ENCODE measurements at places on chromosomes 6 and 20.

GRCh38 chr6:73728548-73729205 lies 32.7 kb downstream of the CD109 start:
- DNase-seq, result no peak

- no peak for DNase-seq
Observed at GRCh38 chr20:14341801-14342200, 4.4 kb upstream of the FLRT3 start.

DNA sequence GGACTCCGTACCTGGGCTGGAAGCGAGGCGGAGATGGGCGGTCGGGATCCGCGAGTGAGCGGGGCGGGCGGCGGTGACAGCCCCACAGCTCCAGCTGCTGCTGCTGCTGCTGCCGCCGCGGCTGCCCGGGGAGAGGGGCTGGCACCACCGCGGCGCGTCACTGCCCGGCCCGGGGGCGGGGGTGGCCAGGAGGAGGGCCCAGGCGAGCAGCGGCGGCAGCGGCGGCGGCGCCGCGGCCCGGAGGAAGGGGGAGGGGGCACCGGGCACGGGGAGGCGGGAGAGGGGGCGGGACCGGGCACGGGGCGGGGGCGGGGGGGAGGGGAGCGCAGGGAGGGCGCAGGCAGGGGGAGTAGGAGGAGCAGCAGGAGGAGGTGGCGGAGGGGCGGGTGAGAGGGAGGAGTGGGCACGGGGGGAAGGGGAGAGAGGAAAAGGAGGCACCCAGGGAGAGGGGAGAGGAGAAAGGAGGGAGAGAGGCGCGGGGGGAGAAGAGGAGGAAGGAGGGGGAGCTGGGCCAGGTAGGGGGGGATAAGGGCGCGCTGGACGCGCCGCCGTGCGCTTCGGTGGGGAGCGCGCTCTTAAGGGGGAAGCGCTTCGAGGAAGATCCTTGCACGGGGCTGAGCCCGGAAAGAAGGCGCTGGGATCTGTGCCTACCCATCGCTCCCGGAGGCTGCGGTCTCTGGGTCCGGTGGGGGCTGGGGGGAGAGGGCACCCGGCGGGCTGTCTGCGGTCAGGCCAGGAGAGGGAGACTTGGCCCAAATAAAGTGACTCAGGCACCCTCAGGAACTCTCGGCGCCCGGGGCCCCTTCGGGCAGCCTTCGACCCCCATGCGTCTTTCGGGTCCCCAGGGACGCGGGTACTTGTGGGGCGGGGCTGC lies 101.5 kb downstream of the NOL4L start:
- DNase-seq, result peak; percentile 69

DNA sequence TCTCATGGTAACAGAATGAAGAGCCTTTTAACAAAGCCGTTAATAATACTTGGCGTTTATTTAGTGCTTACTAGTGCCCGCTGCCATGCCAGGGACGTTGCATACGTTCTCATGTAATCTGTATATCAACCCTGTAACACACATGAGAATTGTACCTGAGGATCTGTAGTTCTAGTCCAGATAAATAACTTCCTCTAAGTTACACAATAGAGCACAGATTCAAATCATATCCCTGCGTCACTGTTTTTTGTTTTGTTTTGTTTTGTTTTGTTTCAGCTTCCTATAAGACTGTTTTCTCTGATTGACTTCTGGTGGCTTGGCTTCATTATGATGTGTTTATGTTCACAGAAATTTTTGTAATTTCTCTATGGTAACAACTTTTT lies 553 bp downstream of the ZSCAN16 start:
- DNase-seq, result no peak

Data from T-cell (primary cell).